ENCODE measurements at places on chromosomes 6 and 20.

GRCh38 chr6:24883618-24884017, 52.1 kb downstream of the RIPOR2 start:
- DNase-seq, result peak; percentile 64

- peak; percentile 48 for DNase-seq
Measured at GRCh38 chr20:38198238-38198861, 33.3 kb upstream of the TGM2 start.

DNA sequence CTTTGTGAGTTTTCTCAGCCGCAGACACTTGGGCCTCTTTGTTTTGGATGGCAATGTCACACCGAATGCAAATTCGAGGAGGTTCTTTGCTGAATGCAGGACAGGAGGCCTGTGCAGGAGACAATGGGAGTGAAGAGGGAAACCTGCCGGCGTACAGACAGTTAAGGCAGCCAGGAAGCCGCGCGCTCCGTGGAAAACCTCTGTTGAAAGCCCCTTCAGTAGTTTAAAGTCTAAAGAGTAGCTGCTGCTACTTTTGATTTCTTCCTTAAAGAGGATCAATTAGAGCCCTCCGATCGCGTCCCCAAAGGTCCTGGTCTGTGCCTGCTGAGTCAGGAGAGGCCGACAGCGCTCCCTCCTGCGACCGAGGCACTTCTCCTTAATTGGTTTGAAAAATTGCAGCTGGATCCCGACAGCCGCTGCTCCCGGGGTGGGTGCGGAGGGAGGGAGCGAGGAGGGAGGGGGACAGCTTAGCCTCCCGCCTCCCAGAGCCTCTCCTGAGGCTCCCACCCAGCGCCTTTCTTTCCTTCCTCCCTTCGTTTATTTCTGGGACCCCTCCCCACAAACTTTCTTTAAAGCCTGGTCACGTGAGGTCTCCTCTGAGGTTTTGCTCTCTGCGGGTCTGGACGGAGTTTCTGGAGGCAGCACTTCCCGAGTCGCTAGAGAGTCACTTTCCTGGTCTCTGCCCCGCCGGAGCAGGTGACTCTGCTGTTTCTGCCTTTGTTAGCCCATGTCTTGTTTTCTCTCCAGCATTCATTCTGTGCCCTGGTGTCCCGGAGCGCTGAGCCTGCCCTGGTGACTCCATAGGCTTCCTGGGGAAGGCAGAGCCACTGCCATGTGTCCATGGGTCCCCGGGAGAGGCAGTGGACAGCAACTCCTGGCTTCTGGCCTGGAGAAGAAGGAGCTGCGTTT, 22.3 kb upstream of the RPP40 start:
- peak; percentile 38 for DNase-seq

DNA sequence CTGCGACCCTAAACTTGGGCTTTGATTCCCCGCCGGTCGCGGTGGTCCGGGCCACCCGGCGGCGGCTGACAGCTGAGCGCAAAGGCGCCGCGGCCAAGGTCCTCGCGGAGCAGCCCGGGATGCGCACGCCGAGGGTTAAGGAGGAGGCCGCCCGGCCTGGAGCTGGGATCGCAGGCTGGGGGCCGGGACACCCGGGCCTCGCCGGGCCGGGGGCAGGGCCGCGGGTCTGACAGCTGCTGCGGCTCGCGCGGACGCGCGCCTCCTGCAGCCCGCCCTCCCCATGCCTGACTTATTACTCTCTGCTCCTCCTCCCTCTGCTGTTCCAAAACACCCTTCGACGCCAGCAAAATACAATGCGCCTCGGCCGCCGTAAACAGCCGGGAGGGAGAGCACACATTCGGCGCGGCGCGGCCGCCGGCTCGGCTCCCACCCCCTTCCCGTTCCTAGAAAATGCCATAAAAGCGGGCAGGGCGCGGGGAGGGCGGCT, 746 bp downstream of the BACH2 start:
- peak; percentile 78 for DNase-seq

DNA sequence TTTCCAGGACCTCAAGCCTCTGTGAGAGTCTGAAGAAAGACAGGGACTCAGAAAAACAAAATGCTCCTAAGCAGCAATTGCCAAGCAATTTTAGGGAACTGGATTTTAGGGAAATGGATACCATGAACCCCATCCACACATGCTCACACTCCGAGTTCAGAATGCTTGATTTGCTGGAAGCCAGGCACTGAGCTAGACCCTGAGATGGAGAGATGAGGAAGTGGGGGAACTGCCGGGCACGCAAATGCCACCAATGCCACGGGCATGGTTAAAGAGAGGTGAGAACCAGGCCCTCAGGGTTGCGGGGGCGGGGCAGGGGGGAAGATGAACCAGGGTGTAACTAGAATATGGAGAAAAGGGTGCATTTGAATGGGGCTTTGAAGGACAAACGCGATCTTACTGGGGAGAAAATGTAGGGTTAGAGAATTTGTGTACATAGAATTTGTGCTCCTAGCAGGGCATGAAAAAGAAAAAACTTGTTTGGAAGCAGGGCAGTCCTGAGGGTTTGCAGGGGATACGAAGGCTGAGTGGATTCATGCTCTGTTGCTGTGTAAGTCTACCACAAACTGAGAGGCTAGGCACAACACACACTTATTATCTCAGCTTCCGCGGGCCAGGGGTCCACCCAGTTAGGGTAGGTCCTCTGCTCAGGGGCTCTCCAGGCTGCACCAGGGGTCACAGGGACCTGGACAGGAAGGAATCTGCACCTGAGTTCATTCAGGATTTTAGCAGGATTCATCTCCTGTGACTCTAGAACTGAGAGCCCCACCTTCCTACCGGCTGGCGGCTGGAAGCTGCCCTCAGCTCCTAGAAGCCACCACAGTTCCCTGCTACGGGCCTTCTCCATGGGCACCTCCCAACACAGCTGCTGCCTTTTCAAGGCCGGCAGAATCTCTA, 108.0 kb downstream of the SNX5 start:
- DNase-seq, result no peak

DNA sequence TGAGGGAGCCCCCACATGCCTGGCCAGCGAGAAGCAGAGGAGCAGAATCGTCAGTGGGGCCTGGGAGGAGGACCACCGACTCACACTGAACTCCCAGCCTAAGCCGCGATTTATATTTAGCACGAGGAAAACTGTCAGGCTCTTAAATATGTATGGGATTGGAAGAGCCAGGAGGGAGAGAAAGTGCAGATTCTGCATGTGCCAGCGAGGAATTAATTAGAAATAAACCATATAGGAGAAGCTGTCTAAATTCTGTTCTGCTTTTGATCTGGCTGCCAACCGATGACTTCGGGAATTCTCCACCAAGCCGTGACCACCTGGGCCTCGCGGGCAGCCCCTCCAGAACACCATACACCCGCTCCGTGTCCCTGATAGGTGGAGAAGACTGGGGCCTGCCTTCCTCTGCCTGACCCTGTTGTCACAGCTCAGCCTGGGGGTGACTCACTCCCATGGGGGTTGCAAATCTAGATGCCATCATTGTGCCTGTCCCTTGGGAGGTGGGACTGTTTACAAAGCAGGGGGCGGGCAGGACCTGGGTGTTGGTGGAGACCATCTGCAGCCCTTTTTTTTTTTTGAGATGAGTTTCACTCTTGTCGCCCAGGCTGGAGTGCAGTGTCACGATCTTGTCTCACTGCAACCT, 91.1 kb upstream of the PMEPA1 start:
- DNase-seq, result no peak

DNA sequence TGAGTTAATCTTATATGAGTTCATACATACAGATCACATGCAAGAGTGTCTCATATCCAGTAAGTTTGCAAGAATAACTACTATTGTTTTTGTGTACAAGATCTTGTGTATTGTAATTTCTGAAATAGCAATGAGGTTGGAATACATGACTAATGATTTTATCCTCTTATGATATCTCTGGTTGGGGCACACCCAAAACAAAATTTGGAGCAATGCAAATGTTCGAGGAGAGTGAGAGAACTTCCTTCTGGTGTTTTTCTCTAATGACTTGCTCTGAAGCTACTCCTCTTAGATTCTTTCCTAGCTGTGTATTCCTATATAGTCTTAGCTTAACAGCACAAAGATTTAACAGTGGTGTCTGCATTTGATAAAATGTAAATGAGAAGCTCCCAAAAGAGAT, 252.5 kb downstream of the LAMA2 start:
- no peak for DNase-seq

- DNase-seq, result no peak
Measured at GRCh38 chr6:99589290-99589672, 17.4 kb upstream of the PRDM13 start.

- DNase-seq, result no peak
Measured at GRCh38 chr6:145819994-145820393, 5.4 kb upstream of the FBXO30 start.

DNA sequence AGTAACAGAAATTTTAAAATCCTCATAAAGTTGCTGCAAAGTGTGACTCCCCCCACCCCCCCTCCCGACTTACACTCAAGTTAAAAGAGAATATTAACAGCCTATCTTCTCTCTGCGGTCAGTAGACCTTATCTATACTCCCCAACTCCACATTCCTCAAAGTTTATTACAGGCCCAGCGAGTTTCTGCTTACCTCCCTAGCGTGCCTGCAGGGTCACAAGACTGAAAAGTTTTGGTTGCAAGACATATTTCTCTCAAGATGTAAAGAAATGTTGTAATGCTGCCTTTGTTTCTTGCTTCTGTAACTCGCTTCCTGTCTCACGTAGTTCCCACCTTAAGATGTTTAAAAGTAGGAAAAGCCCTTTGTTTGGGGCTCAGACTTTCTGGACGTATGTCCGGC, 699.6 kb downstream of the PHF3 start:
- no peak for DNase-seq

DNA sequence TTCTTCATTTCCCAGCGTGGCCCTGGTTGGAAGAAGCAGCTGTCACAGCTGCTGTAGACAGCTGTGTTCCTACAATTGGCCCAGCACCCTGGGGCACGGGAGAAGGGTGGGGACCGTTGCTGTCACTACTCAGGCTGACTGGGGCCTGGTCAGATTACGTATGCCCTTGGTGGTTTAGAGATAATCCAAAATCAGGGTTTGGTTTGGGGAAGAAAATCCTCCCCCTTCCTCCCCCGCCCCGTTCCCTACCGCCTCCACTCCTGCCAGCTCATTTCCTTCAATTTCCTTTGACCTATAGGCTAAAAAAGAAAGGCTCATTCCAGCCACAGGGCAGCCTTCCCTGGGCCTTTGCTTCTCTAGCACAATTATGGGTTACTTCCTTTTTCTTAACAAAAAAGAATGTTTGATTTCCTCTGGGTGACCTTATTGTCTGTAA, 292.7 kb downstream of the ESR1 start:
- no peak for DNase-seq

- DNase-seq, result no peak
Measured at GRCh38 chr20:21573259-21573658, 59.4 kb upstream of the NKX2-2 start.

- DNase-seq, result no peak
Measured at GRCh38 chr20:3755814-3756480, 11.6 kb downstream of the ADISSP start.

DNA sequence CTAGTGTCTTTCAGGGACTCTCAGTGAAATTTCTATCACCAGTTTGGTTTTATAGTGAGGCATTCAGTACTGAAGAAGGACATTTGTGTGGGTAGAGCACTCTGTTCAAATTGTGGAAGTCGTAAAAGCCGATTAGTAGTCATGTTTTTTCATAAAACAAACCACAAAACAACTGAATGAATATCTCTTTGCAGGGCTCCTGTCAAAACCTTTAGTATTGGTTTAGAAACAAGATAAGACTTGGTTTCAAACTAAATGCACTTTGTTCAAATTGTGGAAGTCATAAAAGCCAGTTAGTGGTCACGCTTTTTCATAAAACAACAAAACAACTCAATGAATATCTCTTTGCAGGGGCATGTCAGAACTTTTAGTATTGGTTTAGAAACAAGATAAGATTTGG, 23.8 kb downstream of the ADGRF4 start:
- no peak for DNase-seq

DNA sequence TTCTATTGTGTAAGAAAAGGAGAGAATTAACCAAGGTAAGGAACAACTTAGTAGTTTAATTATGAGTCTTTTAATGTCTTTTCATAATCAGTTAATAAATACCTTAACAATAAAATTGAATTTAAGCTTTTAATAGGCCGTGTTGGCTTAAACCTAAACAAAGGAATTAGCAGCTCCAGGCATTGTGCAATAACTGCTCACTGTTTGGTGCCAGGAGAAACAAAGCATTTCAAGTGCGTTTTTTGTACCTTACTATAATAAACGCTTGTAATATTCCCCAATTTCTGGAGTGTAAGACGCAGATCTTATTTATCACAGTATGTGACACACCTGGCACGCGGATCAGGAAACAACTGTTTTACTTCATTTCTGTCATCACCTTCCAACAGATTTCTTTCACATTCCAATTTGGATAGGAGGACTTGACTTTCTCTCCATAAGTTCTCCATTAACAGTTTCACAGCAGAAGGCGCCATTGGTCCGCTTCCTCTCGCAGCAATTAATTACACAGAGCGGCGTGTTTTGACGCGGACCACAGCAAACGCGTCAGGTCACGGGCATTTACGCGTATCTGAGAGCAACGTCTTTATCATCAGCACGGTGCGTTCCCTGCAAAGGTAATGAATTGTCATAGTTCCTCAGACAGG, 335.8 kb upstream of the NT5E start:
- peak; percentile 11 for DNase-seq

GRCh38 chr6:14713008-14713960, 532.6 kb upstream of the JARID2 start:
- peak; percentile 42 for DNase-seq

- peak; percentile 83 for DNase-seq
Measured at GRCh38 chr6:3061501-3061941, 6.8 kb upstream of the RIPK1 start.

DNA sequence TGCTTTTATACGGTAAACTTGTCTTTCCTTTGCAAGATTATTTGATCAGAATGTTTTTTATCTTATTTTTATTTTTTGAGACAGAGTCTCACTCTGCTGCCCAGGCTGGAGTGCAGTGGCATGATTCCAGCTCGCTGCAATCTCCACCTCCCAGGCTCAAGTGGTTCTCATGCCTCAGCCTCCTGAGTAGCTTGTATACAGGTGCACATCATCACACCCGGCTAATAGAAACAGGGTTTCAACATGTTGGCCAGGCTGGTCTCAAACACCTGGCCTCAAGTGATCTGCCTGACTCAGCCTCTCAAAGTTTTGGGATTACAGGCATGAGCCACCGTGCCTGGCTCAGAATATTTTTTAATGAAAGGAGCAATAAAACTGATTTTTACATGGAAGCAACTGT, 8.9 kb upstream of the LPIN3 start:
- DNase-seq, result no peak

DNA sequence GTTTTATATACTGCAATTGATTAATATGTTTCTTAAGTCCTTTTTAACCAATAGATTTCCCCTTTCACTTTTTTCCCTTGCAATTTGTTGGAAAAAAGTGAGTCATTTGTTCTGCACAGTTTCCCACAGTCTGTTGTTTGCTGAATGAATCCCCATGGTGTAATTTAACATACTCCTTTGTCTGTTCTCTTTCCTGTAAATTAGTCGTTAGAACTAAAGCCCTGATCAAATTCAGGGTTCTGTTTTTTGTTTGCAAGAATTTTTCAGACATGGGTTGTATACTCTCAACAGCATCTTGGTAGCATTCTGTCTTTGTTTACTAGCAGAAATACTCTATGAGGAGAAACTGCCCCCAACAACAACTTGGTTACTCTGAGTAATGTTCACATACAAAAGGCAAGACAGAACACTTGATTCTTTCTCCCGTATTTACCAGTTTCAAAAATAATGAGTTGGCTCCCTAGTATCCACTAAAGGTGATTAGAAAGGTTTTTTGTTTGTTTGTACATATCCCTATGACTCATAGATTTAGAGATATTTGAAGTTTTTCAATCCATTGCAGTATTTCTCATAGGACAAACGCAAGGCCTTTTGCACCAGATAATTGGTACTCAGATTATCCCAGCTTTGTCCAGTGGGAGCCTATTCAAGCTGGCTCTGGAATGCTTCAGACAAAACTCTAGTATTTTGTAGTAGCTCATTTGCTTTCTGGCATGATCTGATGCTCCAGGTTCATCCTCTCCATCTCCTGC, 16.5 kb downstream of the BLOC1S5 start:
- DNase-seq, result peak; percentile 83

All from iris pigment epithelial cell (primary cell).